Omental fat pad (tissue), 4 donors: ENCODE measurements at places on chromosomes 11 and 22. TPM values are rescaled to one million over a fixed set of nuclear protein-coding genes. Genes with fewer than 3 reads are reported as not detected.

- DNase-seq = no peak
These were observed 10.5 kb upstream of the FUT4 start for GRCh38 chr11:94533206-94533605.

DNA sequence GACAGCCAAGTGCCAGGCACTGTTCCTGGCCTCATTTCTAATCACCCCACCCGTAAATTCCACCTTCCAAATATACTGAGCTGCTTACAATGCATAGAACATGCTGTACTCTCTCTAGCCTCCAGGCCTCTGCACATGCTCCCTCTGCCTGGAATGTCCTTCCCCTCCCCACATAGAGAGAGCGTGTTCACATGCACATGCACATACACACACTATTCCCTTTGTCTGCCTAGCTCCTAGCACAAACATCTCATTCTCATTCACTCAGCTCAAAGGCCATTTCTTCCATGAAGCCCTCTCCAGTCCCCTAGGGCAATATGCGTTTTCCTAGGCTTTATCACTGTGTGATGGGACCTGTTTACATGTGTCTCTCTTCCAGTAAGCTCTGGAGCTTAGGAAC is 144.6 kb downstream of the WT1 start:
- DNase-seq = no peak

- no peak for DNase-seq
These were observed 63.0 kb downstream of the GAB2 start for GRCh38 chr11:78354408-78355308.

DNA sequence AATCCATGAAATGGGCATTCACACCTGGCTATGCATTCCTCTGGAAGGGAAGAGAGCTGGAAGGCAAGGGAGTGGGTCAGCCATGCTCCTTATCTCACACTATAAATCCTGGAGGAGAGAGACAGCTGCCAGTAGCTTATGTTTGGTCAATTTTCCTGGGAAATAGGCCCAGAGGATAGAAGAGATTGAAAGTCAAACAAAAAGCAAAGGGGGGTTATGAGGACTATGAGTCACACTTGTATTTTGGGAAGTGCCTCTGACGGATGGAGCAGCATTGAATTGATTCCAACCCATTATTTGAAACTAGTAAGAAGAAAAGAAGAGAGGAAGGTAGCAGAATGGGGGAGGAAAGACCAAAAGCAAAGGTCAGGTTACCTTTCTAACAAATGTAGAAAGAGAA is 25.0 kb downstream of the SNX19 start:
- DNase-seq = no peak

GRCh38 chr11:125338886-125339811 is 156.9 kb downstream of the FEZ1 start:
- no peak for DNase-seq

- DNase-seq = no peak
These were observed 7.4 kb upstream of the TH start for GRCh38 chr11:2178906-2179494.

DNA sequence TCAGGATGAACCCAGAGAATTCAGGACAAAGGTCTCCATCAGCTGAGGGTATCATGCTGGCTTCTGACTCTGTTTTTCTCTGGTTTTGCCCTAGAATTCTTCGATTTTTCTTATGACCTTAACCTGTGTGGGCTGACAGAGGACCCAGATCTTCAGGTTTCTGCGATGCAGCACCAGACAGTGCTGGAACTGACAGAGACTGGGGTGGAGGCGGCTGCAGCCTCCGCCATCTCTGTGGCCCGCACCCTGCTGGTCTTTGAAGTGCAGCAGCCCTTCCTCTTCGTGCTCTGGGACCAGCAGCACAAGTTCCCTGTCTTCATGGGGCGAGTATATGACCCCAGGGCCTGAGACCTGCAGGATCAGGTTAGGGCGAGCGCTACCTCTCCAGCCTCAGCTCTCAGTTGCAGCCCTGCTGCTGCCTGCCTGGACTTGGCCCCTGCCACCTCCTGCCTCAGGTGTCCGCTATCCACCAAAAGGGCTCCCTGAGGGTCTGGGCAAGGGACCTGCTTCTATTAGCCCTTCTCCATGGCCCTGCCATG is 16.8 kb downstream of the SERPING1 start:
- DNase-seq = no peak

GRCh38 chr11:33059331-33060007 is 20.1 kb downstream of the TCP11L1 start:
- no peak for DNase-seq

DNA sequence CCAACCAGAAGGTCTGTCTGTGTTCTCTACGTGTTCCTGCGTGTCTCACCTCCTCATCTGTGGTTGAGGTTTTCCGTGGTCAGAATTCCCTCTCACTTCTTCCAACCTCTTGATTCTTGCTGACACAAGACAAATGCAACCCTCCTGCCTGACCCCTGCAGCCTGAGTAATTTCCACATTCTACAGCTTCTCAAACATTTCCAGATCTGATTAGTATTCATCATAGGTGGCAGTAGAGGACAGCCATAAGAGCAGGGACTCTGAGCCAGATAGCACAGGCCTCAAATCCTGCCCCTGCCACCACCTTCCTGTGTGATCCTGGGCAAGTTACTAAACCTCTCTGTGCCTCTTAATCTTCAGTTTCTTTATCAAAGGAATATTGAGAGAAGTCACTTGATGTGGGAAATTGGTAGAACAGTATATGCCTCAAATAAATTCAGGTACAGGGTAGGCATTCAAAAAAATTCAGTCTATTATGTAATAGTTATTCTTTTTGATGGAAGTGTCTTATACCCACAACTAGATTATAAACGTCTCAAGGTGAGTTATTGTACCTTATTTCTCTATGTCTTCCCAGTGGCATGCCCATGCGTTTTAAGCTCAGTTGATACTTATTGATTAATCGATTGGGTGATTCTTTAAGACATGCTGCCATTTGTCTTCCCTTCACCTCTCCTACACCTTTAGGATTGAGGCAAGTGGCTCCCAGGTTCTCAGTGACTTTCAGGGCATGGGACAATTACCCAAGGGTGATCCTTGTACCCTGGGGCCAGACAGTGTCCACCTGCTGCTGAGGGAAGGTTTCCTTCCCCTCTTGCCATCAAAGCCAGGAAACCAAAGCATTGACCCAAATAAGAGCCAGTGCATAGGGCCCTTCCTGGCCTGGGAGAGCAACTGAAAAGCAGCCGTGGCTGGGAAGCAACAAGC is 19.6 kb downstream of the POU2AF1 start:
- DNase-seq = no peak

Gene JAML
- total RNA-seq = 16.5 TPM
